ENCODE measurements at places on chromosomes 1 and 21.

- DNase-seq: no peak
Measured at GRCh38 chr1:60813071-60813470, 269.3 kb upstream of the NFIA start.

- no peak for DNase-seq
Measured at GRCh38 chr1:161350671-161351070, 17.0 kb downstream of the CFAP126 start.

DNA sequence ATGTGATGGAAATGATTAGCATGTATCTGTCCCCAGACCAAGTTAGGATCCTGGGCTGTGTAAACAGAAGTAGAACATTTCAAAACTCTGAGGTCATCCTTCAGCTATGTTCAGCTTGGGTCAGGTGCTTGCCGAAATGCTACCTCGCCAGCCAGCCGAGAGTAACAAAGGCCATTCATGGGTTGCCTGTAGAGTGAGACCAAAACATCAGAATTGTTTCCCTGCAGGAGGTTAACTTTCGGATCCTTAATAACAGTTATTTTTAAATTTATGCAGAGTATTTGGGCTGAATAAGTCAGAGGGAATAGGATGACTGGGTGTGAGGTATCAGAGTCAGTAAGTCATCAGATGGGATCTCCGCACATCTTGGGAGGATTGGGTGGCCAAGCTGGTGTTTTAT, 35.6 kb downstream of the SMYD2 start:
- DNase-seq: no peak

GRCh38 chr1:200415227-200415626, 5.4 kb upstream of the ZNF281 start:
- no peak for DNase-seq

DNA sequence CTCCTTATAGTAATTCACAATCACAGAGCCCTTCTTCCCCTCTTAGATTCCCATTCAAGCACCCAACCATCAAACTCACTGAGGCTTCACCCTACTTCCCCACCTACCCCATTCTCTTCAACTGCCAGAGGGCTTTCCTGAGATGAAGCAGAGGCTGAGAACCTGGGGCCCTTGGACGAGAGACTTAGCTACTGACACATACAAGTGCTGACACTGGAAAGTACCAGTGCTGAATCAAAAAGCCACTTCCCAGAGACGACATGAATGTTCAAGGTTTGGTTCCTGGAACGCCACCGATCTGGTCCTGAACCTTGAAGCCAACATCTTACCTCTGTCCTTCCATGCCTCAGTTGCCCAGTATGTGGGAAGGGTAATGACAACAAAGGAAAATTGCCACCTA, 16.6 kb upstream of the RAP1A start:
- DNase-seq: no peak

DNA sequence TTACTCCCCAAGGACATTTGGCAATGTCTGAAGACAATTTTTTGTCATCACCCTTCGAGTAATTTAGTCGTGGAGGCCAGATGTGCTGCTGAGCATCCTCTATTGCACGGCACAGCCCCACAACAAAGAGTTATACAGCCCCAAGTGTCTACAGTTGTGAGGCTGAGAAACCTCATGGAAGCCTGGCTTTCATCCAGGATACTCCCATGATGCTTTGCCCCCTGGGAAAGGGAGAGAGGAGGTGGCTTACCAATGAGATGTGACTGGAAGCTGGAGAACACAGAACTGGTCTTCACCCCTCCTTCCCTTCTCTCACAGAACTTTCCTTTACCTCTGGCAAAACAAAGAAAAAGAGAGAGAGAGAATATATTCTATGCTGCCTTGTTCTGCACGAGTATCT, 150.9 kb upstream of the VAMP3 start:
- no peak for DNase-seq

DNA sequence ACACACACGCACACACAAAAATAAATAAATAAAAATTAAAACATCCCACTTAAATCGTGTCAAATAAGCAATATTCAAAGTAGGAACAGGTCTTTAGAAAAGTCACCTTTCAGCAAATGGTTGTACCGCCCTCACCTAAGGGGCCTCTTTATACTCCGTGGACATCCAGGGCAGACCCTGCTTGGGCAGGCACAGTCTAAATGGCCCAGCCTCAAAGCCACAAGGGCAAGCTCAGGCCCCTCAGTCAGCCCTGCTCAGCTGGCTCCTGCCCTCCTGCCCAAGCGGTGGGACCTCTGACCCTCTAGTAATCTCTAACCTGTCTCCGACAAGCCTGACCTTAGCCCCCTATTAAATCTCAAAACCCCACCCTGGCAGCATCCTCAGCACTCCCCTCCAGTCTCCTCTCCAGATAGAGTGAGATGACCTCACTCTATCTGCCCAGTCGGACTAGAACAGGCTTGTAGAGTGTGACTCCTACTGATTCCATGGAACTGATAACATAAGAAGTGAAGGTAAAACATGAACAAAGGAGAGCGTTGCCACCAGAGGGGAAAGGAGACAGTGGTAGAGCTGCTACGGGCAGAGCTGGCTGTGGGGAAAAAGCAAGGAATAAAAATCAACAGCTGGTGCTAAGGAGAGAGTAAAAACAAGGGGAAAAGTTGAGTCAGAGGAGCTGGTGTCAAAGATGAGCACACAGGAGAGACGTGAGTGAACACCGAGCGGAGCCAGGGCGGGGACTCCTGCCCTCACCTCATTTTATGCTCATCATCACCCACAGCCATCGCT, 36.0 kb downstream of the SIPA1L2 start:
- DNase-seq: peak; percentile 32

DNA sequence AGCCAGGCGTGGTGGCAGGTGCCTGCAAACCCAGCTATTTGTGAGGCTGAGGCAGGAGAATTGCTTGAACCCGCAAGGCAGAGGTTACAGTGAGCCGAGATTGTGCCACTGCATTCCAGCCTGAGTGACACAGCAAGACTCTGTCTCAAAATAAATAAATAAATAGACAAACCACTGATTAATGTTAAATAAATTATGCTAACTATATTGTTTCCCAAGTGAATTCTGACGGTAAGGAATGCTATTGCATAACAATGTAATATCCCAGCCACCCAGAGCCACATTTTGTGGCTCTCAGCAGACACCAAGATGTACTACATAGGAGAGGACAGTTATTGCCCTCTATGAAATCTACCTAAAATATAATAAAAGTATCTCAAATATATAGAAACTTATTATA, 55.4 kb downstream of the LPGAT1 start:
- DNase-seq: no peak

- DNase-seq: no peak
Measured at GRCh38 chr1:30886710-30887428, 21.7 kb downstream of the SDC3 start.

- DNase-seq: no peak
Measured at GRCh38 chr1:202250982-202251381, 57.4 kb downstream of the LGR6 start.

DNA sequence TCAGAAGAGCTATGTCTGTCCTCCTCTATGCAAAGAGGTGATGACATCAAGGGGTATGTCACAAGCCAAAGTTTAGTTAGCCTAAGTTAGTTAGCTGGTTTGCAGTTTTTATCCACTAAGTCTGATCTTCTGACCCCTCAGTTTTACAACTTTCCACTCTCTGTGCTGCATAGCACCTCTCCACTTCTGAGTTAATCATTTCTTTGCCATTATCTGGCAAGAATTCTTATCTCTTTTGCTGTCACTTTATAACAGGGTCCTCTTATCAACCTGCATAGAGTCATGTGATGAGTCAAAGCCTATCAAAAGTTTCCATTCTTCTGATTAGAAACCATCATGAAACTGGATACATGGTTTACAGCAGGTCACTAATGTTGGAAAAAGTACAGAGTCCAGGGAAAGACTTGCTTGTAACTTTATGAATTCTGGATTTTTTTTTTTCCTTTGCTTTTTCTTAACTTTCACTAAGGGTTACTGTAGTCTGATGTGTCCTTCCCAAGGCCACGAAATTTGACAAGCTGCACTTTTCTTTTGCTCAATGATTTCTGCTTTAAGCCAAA, at the start of gene NR5A2:
Gene NR5A2 (plus strand): TSS at position 447 of the 560 bp plus-strand sequence. CDS start 138 bp downstream, outside the sequence.
- no peak for DNase-seq

GRCh38 chr21:37917612-37918011, 1.4 kb upstream of the KCNJ6 start:
- peak; percentile 45 for DNase-seq

- no peak for DNase-seq
Measured at GRCh38 chr1:89179343-89179742, 3.5 kb upstream of the GBP7 start.

- no peak for DNase-seq
Measured at GRCh38 chr1:232590744-232591082, 39.2 kb downstream of the SIPA1L2 start.

DNA sequence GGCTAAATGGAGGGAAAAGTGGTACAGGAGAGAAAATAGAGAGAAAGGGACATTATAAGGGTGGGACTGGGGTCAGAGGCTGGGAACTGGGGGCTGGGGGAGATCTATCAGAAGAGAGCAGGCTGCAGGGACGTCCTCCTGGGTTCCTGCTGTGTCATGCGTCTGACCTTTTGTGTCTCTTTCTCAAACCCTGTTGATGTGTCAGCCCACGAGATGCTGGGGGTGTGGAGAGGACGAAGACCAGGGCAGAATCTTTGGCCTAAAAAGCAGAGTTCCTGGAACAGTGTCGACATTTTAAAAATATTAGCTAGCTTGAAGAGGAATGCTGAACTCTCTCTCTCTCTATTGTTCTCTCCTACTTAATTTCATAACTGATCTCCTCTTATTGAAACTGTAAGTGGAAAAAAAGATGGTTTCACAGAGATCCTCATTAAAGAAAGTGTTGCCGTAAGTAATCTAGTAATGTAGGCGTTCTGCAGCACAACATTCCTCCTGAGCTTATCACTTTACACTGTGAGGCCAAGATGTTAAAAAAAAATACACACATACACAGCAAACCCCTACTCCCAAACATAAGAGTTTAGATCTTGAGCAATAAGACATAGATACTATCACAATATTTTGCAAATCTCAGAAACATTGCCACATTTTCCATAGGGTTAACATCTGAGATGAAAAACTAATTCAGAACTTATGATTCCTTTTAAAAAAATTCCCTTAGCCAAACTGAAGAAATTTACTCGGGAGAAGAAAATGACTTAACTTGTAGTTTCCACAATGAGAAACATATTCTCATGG, 52.6 kb downstream of the RUNX1 start:
- no peak for DNase-seq

DNA sequence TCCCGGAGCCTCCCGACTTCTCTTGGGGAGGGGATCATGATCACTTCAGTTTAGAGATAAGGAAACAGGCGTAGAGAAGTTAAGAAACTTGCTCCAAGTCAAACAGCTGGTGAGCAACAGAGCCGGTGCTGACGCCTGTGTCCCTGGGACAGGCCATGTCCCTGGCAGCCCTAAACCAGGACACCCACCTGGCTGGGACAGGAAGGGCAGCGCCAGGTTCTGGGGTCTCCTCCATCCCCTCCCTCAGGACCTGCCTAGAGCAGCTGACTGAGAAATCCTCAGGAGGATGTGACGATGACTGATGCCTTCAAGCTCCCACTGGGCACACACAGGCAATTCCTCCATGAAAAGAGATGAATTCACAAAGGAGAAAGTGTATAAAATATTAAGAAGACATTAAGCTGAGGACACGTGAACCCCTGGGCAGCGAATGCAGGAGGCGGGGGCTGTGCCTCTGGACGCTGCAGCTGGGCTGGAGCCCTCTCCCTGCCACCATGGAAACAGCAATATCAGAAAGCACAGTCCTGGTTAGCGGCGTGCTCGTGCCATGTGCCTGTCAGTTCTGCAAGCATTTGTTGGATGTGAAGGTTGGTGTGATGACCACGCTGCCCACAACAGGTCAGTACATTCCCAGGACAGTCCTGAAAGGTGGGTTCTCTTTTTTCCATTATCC, 40.1 kb upstream of the C1orf174 start:
- no peak for DNase-seq

- no peak for DNase-seq
Measured at GRCh38 chr1:160438317-160438918, 38.1 kb downstream of the VANGL2 start.

DNA sequence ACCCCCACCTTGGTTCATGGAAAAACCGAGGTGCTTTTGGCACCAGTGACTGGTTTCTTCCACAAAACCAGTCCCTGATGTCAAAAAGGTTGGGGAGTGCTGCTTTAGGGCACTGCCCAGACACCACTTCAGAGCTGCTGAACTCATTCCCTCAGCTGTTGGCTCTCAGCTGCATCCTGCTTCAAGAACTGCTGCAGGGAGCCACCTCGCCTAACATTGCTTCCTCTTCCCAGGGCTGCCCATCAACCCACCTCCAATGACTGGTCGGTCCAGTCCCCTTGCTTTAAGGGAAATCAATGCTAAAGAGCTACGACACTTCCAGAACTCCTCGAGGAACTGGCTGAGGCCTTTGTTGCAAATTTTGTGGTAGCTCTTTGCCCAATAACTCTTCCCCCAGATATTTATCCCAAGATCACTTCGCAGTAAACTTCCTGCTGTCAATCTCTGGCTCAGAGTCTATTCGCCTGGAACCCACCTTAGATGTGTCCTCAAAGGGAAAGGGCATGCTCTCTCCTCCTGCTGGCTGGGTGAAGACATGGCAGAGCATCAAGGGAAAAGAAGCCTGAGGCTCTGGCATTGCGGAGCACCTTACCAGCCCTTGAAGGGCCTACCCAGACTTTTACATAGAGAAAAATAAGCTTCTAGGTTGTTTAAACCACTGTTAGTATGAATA, 29.0 kb downstream of the C1orf52 start:
- no peak for DNase-seq

DNA sequence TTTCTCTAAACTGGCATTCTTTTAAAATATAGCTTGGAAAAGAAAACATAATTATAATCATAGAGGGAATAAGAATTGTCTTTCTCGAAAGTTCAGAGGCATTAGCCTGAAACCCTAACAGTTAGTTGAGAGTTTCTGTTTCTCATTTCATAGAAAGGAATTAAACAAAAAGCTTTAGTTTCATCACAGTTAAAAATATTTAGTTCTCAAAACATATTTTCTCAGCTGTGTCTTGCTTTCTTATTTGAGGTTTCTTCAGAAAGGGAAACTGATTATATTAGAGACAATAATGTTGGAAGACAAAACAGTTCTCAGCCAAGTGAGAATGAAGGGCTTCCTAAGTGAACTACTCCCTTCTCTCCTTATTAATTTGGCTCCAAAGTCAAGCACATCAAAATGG, 75.4 kb upstream of the C1orf105 start:
- DNase-seq: no peak

DNA sequence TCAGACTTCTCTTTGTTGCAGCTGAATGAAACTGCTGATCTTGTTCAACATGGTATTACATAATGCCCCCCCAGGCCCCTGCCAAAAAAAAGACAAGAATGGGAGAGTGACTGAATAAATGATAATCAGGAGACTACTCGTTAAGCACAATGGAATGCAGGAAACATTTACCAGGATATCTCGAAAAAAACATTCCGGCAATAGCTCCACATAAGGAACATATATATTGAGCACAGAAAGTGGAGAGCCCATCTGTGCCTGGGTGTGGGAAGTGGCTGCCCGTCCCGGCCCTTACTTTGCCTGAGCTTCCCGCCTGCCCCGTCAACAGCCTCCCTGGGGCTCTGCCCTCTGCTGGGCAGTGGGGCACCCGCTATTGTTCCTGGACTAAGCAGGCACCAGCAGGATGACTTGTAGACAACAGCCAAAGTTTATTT, 13.3 kb downstream of the TRIM11 start:
- DNase-seq: no peak

- no peak for DNase-seq
Measured at GRCh38 chr1:24235921-24236788, 49.1 kb upstream of the IFNLR1 start.
